Pulmonary artery endothelial cell (primary cell): ENCODE measurements at places on chromosomes 5 and 9. TPM values are rescaled to one million over a fixed set of nuclear protein-coding genes. Genes with fewer than 3 reads are reported as not detected.

Gene FGFR4
- total RNA-seq = 0.86 and 1.2 TPM in 2 replicates

Gene TIFAB
- total RNA-seq = not detected in 2 replicates

Gene SAXO1
- total RNA-seq = under 0.01 TPM in 1 of 2 replicates, not detected in the other

DNA sequence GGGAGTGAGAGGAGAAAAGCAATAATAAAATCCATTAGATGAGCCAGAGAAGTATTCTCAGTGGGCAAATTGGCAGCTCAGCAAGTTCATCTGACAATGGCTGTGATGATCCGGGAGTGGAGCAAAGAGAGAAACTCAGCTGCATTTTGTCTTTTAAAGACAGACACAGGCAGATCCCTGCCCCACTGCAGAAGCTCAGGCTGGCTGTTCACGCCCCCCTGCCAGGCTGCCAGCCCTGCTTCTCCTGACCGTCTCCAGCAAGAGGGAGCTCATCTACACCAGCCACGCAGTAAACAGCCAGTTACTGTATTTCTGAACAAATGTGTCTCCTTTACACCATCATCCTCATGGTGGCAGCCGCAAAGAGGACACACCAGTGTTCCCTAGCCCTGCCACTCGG is 114.3 kb upstream of the SARDH start:
- no peak for DNase-seq

GRCh38 chr5:3843706-3844105 is 248.1 kb downstream of the IRX1 start:
- DNase-seq = no peak

DNA sequence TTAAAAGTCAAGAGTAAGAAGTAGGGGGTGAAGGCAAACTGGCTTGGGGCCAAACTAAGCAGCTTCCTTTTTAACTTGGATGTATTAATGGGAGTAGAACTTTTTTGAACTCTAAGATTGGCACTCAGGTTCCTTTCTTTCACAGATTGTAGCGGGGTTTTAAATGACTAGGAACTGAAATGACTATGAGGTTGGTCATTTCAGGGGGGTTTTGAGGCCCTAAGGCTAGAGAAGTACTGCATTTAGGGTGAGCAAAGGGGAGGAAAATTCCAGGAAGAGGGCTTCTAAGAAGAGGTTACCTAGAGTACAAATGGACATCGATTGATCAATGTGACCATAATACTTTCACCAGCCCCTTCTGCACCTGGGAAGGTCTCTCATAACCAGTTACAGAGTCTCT is 381.8 kb downstream of the MLLT3 start:
- DNase-seq = no peak

DNA sequence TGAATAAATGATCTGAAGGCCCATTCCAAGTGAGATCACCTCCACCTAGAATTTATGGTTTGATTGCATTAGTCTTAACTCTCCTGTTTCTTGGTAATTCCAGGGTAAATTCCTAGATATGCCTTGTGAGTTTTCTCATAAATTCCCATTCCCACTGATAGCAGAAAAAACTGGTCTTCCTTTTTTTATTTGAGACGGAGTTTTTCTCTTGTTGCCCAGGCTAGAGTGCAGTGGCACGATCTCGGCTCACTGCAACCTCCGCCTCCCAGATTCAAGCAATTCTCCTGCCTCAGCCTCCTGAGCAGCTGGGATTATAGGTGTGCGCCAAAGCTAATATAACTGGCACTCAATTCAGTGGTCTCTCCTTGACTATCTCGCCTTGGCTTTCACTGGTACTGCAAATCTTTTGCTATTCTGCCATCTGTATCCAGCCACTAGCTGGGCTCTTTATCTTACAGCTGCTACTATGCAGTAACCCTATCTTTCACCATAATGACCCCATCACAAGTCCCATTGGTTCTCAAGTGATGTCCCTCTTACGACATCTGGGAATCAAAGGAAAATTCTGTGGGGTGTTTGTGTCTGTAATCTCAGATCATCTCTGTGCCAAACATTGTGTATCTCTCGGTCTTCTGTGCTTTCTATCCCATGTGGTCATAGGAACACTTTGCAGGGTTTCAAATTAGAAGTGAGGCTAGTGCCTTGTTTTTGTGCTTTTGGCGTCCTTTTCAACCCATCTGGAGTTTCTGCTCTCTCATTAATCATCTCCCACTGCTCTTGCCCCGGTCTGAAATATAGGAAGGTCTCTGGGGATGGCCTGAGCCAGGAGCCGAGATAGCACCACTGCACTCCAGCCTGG is 14.4 kb downstream of the HNRNPK start:
- no peak for DNase-seq

GRCh38 chr5:17448877-17449276 is 49.2 kb upstream of the TAF11L2 start:
- no peak for DNase-seq

GRCh38 chr5:32360906-32361305 is 48.2 kb upstream of the MTMR12 start:
- DNase-seq = no peak

- no peak for DNase-seq
These were observed 57.9 kb downstream of the FAM78A start for GRCh38 chr9:131218370-131218769.

DNA sequence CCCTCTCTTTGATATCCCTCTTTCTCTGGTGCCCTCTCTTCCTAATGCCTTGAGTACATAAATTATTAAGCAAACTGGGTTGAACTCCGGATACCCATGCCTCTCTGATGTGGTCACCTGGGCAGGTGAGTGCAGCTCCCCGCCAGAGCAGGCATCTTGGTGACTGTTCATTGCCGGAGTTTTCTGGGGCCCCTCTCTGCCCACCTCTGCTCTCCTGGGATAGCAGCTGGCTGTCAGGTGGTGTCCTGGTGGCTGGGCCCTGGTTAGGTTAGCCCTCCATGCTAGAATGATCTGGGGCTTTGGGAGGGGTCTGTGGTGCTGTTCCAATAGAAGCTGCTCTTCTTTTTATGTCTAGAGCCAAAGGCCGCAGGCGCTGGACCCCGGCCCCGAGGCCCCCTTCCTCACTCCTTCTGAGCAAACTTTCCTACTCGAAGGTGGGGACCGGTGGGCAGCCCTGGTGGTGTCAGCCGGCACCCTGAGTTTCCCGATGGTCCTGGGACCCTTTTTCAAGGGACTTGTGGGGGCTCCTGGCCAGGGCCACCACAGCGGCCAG is 4.9 kb upstream of the SCGB3A1 start:
- no peak for DNase-seq
